ENCODE measurements at places on chromosomes 5 and 9. TPM values are rescaled to one million over a fixed set of nuclear protein-coding genes. Genes with fewer than 3 reads are reported as not detected.

- H3K36me3 ChIP-seq, result no peaks in the 10 kb centered on the region
- no peaks in the 10 kb centered on the region for H3K27me3 ChIP-seq
- peaks cover 4% of the 10 kb centered on the region for H3K4me1 ChIP-seq
- no peak overlapping the region for H3K27ac ChIP-seq
- no peak for DNase-seq
Measured at GRCh38 chr9:20513126-20513913, 109.0 kb downstream of the MLLT3 start.

DNA sequence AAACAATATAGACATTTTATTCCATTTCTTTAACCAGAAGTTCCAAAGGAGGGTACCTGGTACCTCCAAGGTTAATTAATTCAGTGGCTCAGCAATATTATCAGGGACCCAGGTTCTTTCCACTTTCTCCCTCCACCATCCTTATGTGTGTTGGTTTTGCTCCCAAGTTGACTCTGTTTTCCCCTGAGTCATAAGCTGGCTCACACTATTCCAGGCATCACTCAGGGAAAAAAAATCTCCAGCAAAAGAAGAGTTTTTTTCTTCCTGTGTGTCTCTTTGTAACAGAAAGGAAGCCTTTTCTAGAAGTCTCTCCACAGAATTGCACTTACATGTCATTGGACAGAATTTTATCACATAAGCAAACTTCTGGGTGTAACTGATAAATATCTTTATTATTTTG lies 31.2 kb upstream of the GALNT10 start:
- no peaks in the 10 kb centered on the region for H3K4me1 ChIP-seq
- no peaks in the 10 kb centered on the region for H3K27me3 ChIP-seq
- no peaks in the 10 kb centered on the region for H3K36me3 ChIP-seq

OR1J4 gene
- not detected for total RNA-seq

HRH2 gene
- total RNA-seq, result 0.83 TPM

HSPB3 gene
- total RNA-seq, result 1.2 TPM

SPDL1 gene
- total RNA-seq, result 8.8 TPM

DNA sequence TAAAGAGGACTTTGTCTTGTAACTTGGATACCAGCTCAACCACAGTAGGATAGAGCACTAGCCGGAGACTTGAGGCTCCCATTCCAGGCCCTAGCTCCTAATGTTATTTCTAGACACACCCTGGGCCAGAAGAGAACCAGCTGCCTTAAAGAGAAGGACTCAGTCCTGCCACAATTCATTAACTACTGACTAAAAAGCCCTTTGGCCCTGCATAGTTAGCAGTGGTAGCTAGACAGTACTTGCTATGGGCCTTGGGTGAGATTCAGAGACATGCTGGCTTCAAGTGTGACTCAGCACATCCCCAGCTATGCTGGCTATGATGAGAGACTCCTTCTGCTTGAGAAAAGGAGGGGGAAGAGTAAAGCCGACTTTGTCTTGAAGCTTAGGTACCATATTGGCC lies 47.3 kb downstream of the TMEM167A start:
- no peaks in the 10 kb centered on the region for H3K4me1 ChIP-seq
- DNase-seq, result no peak
- no peak overlapping the region for H3K27ac ChIP-seq
- H3K36me3 ChIP-seq, result no peaks in the 10 kb centered on the region
- H3K27me3 ChIP-seq, result no peaks in the 10 kb centered on the region
- H3K4me3 ChIP-seq, result no peak overlapping the region

DNA sequence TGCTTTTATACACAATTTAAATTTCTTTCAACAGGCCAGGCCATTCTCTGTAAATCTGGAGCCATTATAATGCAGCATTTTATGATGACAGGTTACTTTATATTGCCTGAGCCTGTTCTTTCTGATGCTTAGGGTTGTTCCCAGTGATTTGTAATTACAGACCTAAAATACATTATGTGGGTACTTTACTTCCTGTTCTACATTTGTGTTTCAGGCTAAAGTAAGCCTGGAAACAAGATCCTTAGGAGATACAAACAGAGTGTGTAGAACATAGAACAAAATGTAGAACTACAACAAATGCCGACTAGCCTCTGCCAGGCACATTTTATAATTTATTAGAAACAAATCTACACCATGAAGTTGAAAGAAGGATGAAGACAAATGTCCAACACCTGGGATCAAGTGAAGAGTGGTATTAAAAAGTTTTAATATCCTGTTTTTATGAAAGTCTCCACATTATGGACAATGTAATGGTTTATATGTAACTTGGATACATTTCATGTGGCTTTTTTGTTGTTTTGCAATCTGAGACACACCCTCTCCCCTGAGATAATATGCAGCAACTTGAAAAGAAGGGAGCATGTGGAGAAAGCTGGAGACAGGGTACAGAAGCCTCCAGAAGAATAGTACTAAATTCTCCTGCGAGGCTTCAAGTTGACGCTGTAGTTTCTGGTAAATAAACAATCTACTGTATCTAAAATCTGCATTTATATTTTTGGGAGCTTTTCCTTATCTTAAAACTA lies 46.9 kb downstream of the VCAN start:
- no peaks in the 10 kb centered on the region for H3K27me3 ChIP-seq
- H3K4me1 ChIP-seq, result no peaks in the 10 kb centered on the region
- DNase-seq, result no peak
- H3K36me3 ChIP-seq, result no peaks in the 10 kb centered on the region

DNA sequence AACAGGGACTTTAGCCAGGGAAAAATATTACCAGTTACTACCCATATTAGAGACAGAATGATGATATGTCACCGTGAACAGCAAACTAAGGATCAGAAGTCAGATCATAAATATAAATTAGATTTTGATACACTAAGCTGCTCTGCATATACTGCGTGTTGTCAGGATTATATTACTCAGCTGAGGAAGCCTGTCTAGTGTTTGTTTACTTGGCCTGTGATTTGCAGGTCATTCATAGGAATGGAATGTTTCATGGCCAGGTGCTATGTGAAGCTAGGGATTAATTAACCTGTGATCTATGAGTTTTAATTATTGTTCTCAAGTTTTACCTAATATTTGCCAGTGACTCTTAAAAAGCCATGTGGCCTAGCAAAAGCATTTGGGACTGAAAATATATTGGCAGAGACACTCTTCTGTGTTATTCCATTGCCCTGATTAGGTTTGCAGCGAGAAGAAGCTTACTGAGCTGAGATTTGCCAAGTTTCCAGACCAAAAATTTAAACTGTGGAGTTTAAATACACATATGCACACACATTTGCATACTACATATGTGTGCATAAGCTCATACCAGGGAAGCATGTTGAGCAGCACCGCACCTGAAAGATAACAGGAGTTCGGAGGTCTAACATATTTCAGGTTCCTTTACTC lies 496.3 kb upstream of the GRIA1 start:
- no peaks in the 10 kb centered on the region for H3K4me1 ChIP-seq
- H3K27me3 ChIP-seq, result no peaks in the 10 kb centered on the region
- H3K36me3 ChIP-seq, result no peaks in the 10 kb centered on the region
- no peak overlapping the region for H3K4me3 ChIP-seq

IL4 gene
- total RNA-seq, result not detected

DNA sequence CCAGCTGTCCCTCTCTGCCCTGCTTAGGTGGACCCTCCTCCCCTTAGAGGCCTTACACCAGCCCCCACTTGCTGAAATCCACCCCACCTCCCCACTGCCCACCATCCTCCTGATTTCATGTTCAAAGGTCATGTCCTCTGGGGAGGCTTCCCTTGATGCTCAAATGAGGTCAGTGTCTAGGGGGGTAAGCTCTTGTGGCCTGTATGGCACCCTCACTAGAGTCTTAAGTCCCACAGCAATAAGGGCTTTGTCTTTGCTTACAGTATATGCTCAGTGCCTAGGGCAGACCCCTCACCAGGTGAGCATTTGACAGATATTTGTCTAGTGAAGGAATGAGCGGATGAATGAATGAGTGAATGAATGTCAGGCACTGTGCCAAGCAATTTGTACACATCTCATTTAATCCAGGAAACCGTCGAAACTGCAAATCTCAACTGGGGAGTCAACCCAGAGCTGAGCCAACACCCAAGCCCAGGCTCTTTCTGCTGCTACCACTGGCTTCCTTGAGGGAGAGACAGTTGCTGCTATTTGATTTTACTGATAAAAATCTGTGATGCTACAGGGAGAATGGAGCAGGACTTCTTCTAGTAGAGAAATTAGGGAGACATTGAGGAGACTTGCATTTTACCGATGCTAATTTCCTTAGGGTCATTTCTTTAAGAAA lies 101.9 kb downstream of the IQGAP2 start:
- H3K36me3 ChIP-seq, result no peaks in the 10 kb centered on the region
- no peak overlapping the region for H3K27ac ChIP-seq
- no peaks in the 10 kb centered on the region for H3K27me3 ChIP-seq
- H3K4me3 ChIP-seq, result no peak overlapping the region
- no peak for DNase-seq
- peaks cover 6% of the 10 kb centered on the region for H3K4me1 ChIP-seq

RNF224 gene
- total RNA-seq, result 0.92 TPM

PCDHGA7 gene
- 6.8 TPM for total RNA-seq

SLCO6A1 gene
- not detected for total RNA-seq

OMD gene
- 18.9 TPM for total RNA-seq

- no peak overlapping the region for H3K4me3 ChIP-seq
- DNase-seq, result no peak
- no peaks in the 10 kb centered on the region for H3K36me3 ChIP-seq
- H3K4me1 ChIP-seq, result no peaks in the 10 kb centered on the region
- H3K27me3 ChIP-seq, result no peaks in the 10 kb centered on the region
- H3K27ac ChIP-seq, result no peak overlapping the region
Measured at GRCh38 chr9:99851500-99851822, 29.8 kb downstream of the NR4A3 start.

GRCh38 chr5:13766236-13766635 lies 178.3 kb downstream of the DNAH5 start:
- H3K4me3 ChIP-seq, result no peak overlapping the region
- no peaks in the 10 kb centered on the region for H3K4me1 ChIP-seq
- no peak for DNase-seq

DNA sequence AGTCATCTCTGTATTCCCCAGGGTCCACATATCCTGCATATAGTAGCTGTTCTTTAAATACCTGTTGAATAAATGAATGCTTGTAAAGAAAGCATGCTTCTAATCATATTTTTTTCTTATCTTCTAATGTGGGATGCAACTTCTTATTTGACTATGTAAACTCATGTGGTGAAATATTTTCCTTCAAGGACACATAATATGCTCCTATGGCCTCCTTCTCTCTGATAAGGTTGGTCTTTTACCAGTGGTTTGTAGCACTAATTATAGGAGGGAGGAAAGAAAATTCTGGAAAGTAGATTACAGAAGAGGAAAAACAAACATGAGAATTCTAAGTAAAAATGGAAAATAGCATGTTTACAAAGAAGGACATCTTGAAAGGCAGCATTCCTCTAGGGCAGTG lies 28.6 kb upstream of the C5orf63 start:
- no peaks in the 10 kb centered on the region for H3K27me3 ChIP-seq
- DNase-seq, result no peak

DNA sequence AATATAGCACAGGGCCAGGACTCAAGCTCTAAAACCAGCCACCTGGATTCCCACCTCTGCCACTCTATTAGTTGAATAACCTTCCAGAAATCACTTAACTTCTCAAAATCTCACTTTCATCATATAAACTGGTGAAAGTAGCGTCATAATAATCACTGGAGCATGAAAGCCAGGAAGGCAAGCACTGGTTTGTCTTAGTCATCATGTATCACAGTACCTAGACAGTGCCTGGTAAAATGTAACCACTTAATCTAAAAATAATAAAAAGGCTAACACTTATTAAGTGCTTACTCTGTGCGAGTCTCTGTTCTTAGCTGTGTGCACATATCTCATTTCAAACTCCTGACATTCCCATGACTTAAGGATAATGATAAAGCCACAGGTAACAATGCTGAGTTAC lies 109.4 kb downstream of the ASTN2 start:
- H3K27me3 ChIP-seq, result no peaks in the 10 kb centered on the region
- no peak overlapping the region for H3K4me3 ChIP-seq
- DNase-seq, result no peak
- no peaks in the 10 kb centered on the region for H3K4me1 ChIP-seq

GRCh38 chr9:38003230-38003629 lies 65.8 kb downstream of the SHB start:
- no peak overlapping the region for H3K4me3 ChIP-seq
- no peaks in the 10 kb centered on the region for H3K27me3 ChIP-seq
- no peak overlapping the region for H3K27ac ChIP-seq
- no peaks in the 10 kb centered on the region for H3K36me3 ChIP-seq
- H3K4me1 ChIP-seq, result no peaks in the 10 kb centered on the region
- DNase-seq, result no peak

DNA sequence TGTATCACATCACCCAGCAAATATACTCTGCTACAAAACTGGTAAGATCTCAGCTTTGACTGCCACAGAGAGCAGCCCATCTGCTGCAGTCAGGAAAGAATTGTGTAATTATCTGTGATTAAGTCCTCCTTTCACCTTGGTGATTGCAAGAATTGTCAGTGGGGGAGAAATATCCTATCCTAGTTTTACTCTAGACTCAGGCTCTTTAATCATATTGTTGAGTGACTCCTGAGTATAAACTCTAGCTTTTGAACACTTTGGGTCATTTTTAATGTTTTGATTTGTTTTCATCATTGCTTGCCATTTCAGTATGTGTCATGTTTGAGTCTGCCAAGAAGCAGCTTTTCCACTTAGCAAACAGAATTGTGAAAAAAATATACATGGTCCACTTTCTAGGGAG lies 32.1 kb downstream of the VCAN start:
- H3K27me3 ChIP-seq, result no peaks in the 10 kb centered on the region
- H3K27ac ChIP-seq, result no peak overlapping the region
- DNase-seq, result no peak
- H3K4me1 ChIP-seq, result no peaks in the 10 kb centered on the region

DNA sequence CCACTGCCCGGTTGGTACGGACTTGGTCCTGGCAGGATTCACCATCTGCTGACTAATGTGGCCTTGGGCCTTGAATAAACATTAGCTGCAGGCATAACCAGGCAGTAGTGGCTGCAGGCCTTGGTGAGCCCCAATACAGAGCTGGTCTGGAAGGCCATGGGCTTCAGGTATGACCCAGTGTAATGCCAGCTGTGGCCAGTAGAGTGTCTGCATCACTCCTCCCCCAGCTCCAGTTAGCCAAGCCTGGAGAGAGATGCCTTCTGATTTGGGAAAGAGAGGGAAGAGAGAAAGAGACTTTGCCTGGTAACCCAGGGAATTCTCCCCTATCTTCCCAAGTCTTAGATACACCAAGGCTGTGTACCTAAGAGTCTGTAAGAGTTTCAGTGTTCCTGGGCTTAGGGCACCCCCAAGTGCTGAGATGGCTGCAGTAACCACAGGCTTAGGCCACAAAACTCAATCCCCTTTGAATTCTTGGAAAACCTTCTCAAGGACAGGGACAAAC lies 5.6 kb upstream of the C5 start:
- H3K4me3 ChIP-seq, result no peak overlapping the region
- H3K27ac ChIP-seq, result no peak overlapping the region
- no peaks in the 10 kb centered on the region for H3K27me3 ChIP-seq

GRCh38 chr9:94867842-94868312 lies 141.4 kb downstream of the AOPEP start:
- no peaks in the 10 kb centered on the region for H3K27me3 ChIP-seq
- no peaks in the 10 kb centered on the region for H3K36me3 ChIP-seq
- H3K27ac ChIP-seq, result peak overlapping the region; percentile 9

- no peak overlapping the region for H3K27ac ChIP-seq
- H3K27me3 ChIP-seq, result no peaks in the 10 kb centered on the region
- no peak overlapping the region for H3K4me3 ChIP-seq
- no peaks in the 10 kb centered on the region for H3K4me1 ChIP-seq
- no peak for DNase-seq
- H3K36me3 ChIP-seq, result no peaks in the 10 kb centered on the region
Measured at GRCh38 chr5:90518661-90519060, 10.7 kb downstream of the LYSMD3 start.

GRCh38 chr5:147935032-147935431 lies 28.7 kb upstream of the C5orf46 start:
- H3K4me1 ChIP-seq, result no peaks in the 10 kb centered on the region
- no peak for DNase-seq
- H3K4me3 ChIP-seq, result no peak overlapping the region
- H3K27me3 ChIP-seq, result no peaks in the 10 kb centered on the region
- H3K27ac ChIP-seq, result no peak overlapping the region
- H3K36me3 ChIP-seq, result no peaks in the 10 kb centered on the region

Data from ovary (tissue), 10 donors.